Stimulated activated CD8-positive, alpha-beta memory T cell treated with anti-CD3 and anti-CD28 coated beads, Interleukin-4, amount 100 ng/mL, for 1 hour (primary cell): ENCODE measurements at places on chromosomes 16 and 17.

GRCh38 chr16:85195900-85196772 lies 83.9 kb upstream of the CIBAR2 start:
- no peak for DNase-seq

DNA sequence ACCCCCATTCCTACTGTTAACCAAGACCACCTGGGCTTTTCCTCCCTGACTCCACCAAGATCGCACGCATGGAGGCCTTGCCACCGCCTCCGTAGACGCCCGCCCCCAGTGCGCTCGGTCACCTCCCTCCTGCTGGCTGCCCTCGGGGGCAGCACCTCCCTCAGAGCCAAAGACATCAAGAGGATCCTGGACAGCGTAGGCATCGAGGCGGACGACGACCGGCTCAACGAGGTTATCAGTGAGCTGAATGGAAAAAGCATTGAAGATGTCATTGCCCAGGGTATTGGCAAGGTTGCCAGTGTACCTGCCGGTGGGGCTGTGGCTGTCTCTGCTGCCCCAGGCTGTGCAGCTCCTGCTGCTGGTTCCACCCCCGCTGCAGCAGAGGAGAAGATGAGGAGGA lies 1.2 kb downstream of the EFCAB3 start:
- no peak for DNase-seq

DNA sequence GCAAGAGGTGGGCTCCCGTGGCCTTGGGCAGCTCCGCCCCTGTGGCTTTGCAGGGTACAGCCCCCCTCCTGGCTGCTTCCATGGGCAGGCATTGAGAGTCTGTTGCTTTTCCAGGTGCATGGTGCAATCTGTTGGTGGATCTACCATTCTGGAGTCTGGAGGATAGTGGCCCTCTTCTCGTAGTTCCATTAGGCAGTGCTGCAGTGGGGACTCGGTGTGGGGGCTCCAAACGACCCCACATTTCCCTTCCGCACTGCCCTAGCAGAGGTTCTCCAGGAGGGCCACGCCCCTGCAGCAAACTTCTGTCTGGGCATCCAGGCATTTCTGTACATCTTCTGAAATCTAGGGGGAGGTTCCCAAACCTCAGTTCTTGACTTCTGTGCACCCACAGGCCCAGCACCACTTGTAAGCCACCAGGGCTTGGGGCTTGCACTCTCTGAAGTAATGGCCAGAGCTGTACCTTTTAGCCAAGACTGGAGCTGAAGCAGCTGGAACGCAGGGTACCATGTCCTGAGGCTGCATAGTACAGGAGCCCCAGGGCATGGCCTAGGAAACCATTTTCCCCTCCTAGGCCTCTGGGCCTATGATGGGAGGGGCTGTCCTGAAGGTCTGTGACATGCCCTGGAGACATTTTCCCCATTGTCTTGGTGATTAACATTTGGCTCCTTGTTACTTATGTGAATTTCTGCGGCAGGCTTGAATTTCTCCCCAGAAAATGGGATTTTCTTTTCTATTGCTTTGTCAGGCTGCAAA lies 6.0 kb downstream of the PRKAR1A start:
- DNase-seq = no peak

DNA sequence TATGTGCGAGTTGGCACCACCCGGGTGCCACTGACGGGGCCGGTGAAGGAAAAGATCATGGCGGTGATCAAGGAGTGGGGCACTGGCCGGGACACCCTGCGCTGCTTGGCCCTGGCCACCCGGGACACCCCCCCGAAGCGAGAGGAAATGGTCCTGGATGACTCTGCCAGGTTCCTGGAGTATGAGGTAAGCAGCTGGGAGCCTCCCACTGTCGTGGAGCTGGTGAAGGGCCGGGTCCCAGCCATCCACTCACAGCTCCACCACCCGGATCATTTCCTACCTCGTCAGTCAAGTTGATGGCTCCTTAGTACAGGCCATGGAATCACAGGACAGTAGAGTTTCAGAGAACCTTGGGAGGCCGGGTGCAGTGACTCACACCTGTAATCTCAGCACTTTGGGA lies 20.0 kb downstream of the ATP2A1 start:
- DNase-seq = no peak

- DNase-seq = no peak
These were observed 91.6 kb downstream of the CMC2 start for GRCh38 chr16:80915079-80915450.

DNA sequence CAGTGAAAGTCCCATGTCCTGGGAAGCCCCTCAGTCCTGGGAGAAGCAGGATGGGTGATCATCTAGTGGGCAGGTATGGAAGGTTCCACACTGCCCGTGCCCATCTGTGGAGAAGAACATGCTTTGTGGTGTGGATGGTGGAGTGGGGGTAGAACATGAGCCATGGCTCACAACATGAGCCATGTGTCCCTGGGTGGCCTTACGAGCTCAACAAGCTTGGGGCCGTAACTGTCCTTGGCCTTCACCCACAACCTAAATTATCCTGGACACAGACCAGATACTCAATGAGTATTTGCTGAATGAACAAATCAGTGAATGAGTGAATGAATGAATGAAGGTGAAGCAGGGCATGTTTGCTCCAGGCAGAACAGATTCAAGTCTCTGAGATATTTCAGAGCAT lies 13.5 kb downstream of the SOX8 start:
- DNase-seq = no peak

GRCh38 chr17:9056566-9056965 lies 35.3 kb downstream of the NTN1 start:
- DNase-seq = no peak

- DNase-seq = peak; percentile 15
These were observed 22.8 kb upstream of the PVALEF start for GRCh38 chr17:81142301-81143199.

DNA sequence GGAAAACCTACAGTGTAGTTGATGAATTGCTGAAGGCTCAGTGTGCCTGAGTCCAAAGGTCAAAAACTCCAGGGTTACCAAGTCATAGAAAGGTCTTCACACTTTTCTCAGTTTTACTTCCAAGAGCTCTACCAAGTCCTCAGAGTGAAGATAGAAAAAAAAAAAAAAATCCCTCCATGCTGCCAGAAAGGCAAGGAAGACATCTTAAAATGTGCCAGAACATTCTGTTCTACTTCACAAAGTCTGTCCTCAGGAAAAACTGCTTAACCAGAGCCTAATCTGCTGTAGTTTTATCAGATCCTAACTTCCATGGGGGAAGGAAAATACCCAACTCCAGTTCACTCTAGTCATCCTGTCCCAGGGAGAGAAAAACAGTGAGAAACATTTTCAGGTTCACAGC lies 175.6 kb upstream of the CDH11 start:
- DNase-seq = no peak

- DNase-seq = no peak
These were observed 66.5 kb downstream of the ATP2C2 start for GRCh38 chr16:84434800-84435199.

- no peak for DNase-seq
These were observed 26.4 kb downstream of the TMEM235 start for GRCh38 chr17:78257810-78258322.

DNA sequence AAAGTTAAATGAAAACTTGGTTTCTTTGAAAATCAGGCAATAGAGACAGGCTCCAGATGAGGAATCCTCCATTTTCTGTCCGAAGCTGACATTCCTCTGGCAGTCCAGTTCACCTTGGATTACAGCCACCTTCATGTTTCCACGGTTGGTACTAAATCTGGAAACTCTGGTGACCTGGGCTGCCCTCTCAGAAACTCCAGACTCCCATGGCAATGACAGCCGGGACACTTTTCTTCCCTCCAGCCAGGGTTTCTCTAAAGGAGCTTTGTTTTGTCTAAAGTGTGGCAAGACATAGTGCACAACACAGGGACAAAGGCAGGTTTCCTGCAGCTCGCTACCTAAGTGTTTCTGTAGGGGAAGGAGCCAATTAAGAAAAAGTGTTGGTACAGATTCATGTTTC lies 36.0 kb downstream of the CLUAP1 start:
- no peak for DNase-seq

DNA sequence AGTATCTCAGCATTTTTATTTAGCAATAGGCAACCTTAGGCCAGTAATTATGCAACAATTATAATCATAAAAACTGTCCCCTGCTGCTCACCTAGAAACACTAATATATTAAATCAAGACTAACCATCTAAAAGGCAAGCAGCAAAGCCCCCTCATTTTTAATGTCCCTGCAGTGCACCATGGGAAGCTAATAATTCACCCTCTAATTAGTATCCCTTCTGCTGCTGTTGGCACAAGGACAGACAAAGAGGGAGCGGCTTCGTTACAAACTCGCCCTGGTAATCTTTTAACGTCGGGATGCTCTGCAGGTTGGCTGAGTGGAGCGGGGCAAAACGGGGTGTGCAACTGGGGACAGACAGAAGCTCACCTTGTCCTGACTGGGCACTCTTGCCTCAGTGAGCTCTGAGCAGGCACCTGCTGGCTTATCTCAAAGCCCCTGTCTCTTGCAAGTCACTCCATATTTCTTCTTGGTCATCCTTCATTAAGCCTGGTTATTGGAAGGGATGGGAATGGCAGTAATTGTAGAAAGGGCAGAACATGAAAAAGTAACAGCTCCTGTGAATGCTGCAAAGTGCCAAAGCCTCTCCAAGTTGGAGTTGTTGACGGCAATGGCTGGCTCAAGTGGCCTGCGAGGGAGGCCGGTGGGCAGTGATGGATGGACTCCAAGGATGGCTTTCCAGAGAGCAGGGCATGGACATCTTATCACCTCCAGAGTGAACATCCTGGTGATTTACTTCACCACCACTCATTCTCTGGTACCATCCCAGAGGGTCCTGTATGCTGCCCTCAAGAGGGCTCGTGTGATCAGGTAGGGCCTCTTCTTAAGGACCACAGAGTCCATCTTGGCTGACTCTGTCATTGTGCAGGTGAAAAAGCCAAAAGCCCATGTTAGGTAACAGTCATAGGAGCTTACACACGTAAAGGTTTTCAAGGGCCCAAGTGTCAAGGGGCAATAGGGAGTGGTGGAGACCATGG lies 219.6 kb upstream of the N4BP1 start:
- DNase-seq = no peak

DNA sequence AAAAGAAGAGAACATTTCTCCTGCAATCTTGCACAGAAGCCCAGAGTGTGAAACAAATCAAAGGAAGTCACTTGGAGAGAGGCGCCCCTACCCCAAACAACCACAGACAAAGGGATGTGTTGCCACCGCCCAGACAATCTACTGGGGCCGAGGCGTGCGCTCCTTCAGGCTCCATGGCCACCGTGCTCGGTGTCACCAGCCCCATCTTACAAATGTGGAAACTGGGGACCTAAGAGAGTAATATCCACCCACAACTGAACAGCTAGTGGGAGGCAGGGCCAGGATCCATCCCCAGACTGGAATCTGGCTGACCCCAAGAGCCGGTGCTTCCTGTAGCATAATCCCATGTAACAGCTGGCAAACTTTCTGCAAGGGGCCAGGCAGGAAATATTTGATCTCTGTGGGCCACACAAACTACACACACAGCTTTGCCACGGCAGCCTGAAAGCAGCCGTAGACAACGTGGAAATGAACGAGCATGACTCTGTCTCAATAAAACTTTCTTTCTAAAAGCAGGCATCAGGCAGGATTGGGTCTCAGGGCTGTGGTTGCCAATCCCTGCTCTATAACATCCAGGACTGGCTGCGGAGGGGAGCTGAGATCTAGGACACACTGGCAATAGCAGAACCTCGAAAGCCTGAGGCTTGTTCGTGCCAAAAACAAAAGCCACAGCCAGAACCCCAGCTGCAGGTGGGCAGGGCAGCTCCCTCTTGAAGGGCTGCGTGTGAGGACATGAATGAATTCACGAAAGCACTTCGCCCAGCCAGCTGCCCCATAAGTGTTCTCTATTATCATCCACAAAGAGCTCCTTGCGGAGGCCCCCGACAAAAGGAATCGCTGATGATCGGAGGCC lies 26.6 kb upstream of the GINS2 start:
- no peak for DNase-seq

GRCh38 chr17:74839990-74840852 lies 19.5 kb downstream of the GRIN2C start:
- DNase-seq = no peak

DNA sequence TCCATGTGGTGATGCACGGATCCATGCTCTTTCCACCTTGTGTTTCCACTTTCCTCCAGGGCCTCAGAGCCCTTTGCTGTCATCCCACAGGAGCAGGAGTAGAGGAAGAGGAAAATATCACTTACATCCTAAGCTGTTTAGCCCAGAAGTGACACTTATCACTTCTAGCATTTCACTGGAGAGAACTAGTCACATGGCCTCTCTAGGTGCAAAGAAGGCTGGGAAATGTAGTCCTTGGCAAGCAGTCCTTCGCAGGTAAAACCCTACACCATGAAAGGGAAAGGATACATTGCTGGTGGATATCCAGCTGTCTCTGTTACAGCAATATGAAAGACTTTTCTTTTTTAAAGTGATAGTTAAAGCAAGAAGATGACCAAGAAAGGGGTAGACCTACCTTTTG lies 185.9 kb downstream of the RGS9 start:
- DNase-seq = no peak

- DNase-seq = no peak
These were observed 479 bp upstream of the ZNF207 start for GRCh38 chr17:32349503-32349853.

DNA sequence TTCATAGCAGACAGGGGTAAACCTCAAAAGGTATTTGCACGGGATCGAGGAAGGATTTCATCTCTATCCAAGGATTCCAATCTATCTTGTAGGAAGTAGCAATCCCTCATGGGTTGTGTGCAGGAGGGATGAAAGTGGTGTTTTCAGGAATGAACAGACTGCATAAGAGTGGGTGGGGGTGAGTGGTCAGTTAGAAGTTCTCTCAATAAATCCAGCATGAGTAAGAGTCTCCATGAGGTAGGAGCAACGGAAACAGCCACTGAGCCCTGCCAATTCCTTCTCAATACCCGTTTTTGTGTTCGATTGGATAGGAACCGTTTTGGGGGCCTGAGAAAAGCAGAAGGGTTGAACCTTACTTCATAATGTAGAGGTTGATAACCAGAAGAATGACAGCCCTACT lies 375.6 kb downstream of the SOX9 start:
- no peak for DNase-seq

DNA sequence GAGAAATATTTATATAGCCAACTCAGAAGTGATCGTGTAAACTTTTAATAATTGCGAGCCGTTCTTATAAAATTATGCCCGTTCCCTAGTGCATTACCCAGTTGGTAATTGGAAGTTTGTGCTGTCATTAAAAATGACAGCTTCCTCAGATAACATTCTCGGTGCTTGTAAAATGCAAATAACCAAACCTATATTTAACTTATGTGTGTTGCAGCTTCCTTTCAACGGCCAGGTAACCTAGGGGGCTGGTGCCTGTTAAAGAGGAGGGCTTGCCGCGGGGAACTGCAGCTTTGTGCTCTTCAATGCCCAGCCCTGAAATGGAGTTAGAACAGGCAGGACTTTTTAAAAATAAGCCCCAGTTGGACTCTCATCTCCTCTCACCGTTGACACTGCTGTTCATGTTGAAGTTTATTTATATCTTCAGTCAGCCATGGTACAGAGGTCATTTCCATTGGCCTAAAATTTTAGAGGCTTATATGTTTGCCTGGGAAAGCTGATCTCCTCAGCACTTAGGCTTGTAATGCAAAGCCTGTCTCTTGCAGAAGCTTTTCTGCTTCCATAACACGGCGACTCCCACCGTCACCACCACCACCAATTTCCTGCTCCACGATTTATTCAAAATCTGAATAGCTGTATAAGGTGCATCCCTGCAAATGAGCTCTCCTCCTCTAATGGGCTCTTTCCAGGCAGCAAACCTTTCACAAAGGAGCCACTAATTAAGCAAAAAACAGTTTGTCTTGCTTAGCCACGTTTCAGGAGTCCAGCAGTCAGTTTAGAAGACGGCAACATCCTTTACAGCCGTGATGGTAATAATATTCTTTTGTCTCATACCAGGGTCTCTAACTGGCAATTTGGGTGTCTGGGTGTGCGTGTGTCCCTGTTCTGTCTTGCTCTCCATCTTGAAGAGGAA lies 74.7 kb downstream of the RPA1 start:
- no peak for DNase-seq

- no peak for DNase-seq
These were observed 226.7 kb upstream of the CDH13 start for GRCh38 chr16:82400046-82400445.
